ENCODE measurements at places on chromosomes 5 and 9. TPM values are rescaled to one million over a fixed set of nuclear protein-coding genes. Genes with fewer than 3 reads are reported as not detected.

The PFN3 gene
- total RNA-seq, result 1.1 TPM

The BNC2 gene
- 47.5 TPM for total RNA-seq

The NAIP gene
- total RNA-seq, result 5.1 TPM

The RNF44 gene
- total RNA-seq, result 4.1 TPM

The RASEF gene
- total RNA-seq, result under 0.01 TPM

The MARVELD2 gene
- total RNA-seq, result 2.0 TPM

The JADE2 gene
- 38.7 TPM for total RNA-seq

The NR4A3 gene
- total RNA-seq, result 0.37 TPM

The PDE8B gene
- not detected for total RNA-seq

The C9orf50 gene
- not detected for total RNA-seq

The MRPS2 gene
- 36.0 TPM for total RNA-seq

The CDHR2 gene
- total RNA-seq, result not detected

The F2RL1 gene
- total RNA-seq, result 3.1 TPM

The CARTPT gene
- total RNA-seq, result not detected

The FRMD3 gene
- total RNA-seq, result 0.73 TPM

The SNX30 gene
- total RNA-seq, result 15.1 TPM

The LCP2 gene
- not detected for total RNA-seq

The SYK gene
- total RNA-seq, result not detected

The TPRN gene
- 11.9 TPM for total RNA-seq

The CARD9 gene
- total RNA-seq, result 0.78 TPM

The PCDHGB5 gene
- 12.1 TPM for total RNA-seq

The PTPDC1 gene
- 14.9 TPM for total RNA-seq

The NUTM2F gene
- total RNA-seq, result not detected

The FAM200C gene
- total RNA-seq, result 3.9 TPM

The ADGRV1 gene
- 0.20 TPM for total RNA-seq

The COX7C gene
- total RNA-seq, result 140 TPM

The SPACA9 gene
- 2.3 TPM for total RNA-seq

The RANBP3L gene
- not detected for total RNA-seq

The PCDHGC4 gene
- total RNA-seq, result 2.2 TPM

The GABRB2 gene
- not detected for total RNA-seq

The TRPM6 gene
- total RNA-seq, result under 0.01 TPM

The FOXD4L6 gene
- 0.37 TPM for total RNA-seq

The ENHO gene
- not detected for total RNA-seq

The SLC36A3 gene
- not detected for total RNA-seq

The WDR38 gene
- total RNA-seq, result not detected

The CREB3 gene
- 36.7 TPM for total RNA-seq

The CTSV gene
- not detected for total RNA-seq

The ECM2 gene
- 3.3 TPM for total RNA-seq

The TRIP13 gene
- total RNA-seq, result 29.8 TPM
